ENCODE measurements at places on chromosomes 5 and 9.
A peak's percentile ranks its signal among the peaks of the same experiment; 100 is the strongest.

GRCh38 chr5:4740156-4740555 is 400.0 kb upstream of the ADAMTS16 start:
- no peak for DNase-seq

DNA sequence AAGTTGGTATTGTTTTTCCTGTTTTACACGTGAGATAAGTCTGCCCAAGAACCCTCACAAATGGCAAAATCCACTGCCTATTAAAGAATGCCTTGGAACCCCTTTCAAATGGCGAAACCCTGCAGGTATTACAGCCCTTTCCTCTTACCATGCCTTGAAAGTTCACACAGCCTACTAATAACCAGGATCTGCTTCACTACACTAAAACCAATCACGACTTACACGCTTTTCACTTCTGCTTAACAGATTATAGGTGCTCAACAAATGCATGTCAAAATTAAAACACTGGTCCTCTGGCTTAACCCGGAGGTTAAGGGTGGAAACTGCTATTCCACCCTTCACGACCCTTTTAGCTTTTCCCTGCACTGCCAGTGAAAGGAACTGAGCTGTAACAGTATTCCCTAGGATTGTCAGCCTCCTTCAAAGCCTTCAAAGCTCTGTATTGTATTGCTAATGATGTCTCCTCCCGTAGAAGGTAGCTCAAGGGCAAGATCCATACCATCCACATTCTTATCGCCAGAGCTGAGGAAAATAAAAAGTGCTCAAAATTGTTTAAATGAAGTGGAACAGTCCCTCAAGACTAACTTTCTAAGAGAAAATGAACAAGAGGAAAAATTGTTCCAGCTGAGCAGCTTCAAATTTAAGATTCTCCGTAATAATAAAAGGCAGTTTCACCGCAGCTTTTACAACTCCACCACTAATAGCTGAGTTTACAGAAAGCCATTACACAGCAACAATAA is 997 bp downstream of the AUH start:
- DNase-seq = no peak

DNA sequence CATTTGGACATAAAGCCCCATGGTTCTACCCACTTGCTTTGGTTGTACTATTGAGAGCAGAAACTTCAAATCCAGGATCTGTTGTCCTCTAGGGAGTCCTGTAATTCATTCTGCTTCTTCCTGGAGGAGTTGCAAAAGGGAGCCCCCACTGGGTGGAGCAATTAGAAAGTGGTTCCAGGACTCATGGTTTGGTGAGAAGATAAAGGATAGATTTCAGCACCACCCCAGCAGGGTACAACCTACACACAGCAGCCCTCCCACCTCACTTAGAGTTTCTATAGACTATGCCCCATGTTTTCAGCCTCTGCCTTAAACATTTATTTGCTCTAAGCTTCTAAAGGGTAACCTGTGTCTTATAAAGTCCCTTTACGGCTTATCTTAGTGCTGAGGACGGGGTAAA is 112.6 kb upstream of the ARRDC3 start:
- DNase-seq = no peak

DNA sequence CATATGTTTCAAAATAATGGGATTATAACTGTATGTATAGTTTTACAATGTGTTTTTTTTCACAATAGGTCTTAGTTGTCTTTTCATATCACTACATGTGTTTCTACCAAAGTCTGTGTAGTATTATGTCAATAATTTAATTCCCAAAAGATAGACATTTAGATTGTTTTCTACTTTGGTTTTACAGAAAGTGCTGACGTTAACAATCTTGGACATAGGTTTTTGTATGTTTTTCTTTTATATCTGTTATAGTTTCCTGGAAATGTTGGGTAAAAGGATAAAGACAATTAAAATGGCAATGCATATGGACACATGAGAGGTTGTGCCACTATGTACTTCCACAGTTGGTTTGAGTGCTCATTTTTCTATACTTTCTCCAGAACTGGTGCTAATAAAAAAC is 15.2 kb downstream of the TMEFF1 start:
- no peak for DNase-seq

DNA sequence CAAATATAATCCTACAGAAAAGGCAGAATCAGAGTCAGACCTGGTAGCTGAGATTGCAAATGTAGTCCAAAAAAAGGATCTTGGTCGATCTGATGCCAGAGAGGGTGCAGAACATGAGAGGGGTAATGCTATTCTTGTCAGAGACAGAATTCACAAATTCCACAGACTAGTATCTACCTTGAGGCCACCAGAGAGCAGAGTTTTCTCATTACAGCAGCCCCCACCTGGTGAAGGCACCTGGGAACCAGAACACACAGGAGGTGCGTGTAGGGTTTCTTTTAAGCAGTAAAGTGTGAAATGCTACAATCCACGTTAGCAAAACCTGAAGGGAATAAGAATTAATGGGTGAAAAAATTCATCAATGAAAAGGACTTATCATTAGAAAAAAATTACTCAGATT is 145.8 kb downstream of the GIN1 start:
- DNase-seq = no peak

- DNase-seq = peak; percentile 80
Measured at GRCh38 chr9:115411993-115412452, 294.1 kb upstream of the TNC start.

DNA sequence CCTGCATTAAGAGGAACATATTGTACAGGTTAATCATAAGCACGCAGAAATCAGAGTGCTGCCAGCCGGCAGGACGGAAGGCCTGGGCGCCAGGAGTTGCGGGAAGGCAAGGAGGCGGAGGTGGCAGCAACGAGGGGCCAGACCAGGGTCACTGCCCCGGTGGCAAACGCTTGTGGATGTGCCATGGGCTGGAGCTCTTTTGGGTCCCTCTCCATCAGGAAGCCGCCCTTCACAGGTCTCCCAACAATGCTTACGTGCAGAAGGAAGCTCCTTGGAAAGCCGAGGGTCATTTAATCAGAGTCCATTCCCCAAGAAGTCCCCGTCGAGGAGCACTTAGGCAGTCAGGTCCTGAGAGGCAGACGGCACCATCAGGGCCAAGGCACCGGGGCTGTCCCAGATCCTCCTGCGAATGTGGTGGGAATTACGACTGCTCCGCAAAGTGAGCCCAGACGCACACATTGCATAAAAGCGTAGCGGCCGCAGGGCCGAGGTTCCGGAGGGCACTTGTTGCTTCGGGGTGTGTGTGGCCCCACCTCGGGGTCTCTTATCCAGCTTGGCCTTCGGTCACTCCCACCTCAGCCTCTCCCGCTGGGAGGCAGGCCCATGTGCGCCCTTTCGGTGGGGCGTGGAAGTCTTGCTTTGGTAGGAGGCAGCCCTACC is 20.5 kb downstream of the MRPL36 start:
- DNase-seq = no peak

- no peak for DNase-seq
Measured at GRCh38 chr5:10123254-10123989, 126.3 kb downstream of the ATPSCKMT start.

DNA sequence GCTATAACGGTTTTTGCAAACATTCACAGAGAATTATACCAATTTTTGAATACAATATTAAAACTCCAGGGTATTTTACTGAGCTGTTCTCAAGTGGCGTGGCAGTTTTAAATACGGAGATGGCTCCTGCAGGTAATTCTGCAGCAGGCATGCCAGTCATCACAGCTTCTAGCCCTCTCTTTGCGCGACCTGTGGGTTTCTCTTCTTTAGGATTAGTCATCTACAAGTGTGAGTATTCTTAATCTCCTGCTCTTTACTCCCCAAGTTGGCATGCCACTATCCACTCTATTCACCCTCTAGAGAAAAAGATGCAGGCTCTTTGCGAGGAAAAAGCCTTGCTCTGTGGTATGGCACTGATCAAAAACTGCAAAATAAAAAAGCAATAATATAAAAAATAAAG is 43.9 kb downstream of the ANKRD31 start:
- no peak for DNase-seq

All from fibroblast of skin of scalp (primary cell).